ENCODE measurements at places on chromosomes 11 and 22.

DNA sequence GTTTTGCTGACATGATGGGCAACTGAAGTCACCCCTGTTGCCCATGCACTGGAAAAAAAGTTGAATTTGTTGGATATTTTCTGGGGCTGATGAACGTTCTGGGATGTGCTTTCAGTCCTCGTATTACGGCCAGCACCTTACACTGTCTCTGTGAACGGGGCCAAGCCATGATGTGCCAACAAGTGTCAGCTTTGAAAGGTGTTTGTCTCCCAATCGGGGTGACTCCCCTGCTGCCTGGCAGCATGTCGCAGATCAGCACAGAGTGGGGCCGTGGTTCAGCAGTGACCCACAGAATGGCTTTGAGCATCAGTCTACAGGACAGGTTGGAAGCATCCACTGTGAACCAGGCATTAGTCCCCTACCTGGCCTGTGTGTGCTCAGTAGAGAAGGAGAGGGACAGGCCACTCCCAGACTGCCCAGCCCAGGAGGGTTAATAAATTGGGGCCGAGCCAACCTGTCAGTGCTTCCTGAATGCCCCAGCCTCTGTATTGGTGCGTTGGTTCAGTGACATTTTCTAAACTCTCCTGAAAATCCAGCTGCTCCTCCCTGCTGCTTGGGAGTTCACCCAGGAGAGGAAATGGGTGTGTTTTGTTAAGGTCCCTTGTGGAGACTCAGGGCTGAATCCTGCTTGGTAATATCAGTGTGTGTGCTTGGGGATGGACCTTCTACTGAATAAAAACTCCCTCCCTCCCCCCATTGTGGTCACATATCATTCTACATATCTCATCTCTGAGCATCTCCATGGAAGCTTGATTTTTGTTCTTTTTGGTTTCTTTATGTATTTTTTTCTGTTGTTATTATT, 50.7 kb upstream of the TTC12 start:
- DNase-seq: no peak

DNA sequence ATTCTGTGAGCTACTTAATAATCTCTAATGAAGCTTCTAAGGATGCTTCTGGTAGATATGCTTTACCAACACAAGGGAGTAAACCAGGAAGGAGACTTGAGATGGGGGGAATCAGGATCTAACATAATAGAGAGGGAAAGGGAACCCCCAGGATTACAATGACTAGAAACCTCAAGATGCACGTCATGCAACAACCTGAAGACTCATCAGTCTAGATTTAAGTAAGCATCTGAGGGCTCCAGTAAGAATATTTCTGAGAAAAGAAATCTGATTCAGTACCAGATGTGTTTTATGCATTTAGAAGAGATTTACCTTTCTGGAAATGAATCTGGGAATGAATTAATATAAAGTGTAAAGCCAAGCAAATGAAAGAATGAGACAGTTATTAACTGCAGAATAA, 15.2 kb downstream of the KDM4D start:
- DNase-seq: no peak

- DNase-seq: no peak
Observed at GRCh38 chr11:8814209-8814922, 96.6 kb upstream of the AKIP1 start.

DNA sequence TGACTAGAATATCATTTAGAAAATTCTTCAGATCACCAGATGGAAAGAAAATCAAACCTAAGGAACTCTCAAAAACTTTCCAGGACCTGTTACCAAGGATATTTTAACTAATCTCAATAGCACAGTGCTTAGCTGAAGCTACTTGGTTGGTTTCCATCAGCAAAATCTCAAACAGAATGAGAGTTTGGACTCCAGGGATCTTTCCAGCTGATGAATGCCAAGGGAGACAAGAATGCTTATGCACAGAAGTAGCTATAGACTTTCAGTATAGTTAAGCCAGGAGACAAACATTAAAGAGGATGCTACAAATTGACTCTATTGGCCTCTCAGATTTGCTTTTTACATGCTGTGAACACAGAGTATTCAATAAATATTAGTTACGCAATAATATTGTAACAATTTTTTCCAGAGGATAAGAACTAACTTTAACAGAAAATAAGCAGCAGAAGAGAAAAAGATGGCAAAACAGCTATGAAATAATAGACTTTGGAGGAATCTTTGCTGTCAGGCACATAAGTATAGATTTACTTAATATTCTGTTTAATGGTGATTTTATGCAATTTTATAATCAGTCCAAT, 331.4 kb downstream of the DLG2 start:
- no peak for DNase-seq

GRCh38 chr11:19168090-19168489, 33.7 kb downstream of the CSRP3 start:
- DNase-seq: no peak

DNA sequence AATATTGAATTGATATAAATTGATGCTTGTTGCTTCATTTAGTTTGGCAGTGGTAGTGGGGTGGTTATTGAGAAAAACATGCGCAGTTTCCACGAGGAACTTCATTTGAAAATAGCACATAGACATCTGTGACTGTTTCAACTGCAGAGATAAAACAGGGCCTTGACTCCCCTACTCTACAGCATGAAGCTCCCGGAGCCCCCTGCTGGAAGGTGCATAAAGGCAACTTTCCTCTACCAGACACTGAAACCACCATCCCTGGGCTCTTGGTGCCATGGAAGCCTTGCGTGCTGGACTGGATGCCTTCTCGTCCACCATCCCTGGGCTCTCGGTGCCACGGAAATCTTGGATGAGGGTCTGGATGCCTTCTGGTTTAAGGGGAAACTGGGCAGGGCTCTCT, 195.9 kb downstream of the CSNK2A3 start:
- peak; percentile 37 for DNase-seq

- DNase-seq: no peak
Observed at GRCh38 chr22:46256358-46256958, 6.4 kb upstream of the CDPF1 start.

DNA sequence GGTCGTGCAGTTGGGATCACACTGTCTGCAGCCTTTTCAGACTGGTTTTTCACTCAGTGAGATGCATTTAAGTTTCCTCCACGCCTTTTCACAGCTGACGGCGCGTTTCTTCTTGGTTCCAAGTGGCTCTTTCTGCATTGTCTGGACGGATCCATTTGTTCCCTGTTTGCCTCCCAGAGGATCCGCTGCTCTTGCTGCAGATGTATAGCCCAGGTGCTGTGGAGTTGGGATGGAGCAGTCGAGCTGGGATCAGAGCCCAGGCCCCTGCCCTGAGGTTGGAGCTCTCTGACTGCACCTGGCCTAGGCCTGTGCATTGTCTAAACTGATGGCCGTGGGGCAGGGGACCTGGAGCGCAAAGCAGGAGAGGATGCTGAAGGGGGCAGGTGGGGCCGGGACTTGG, 51.6 kb downstream of the PARVB start:
- no peak for DNase-seq

GRCh38 chr11:105906517-105906916, 115.5 kb downstream of the MSANTD4 start:
- DNase-seq: no peak

- no peak for DNase-seq
Observed at GRCh38 chr11:120431633-120432032, 79.9 kb upstream of the GRIK4 start.

DNA sequence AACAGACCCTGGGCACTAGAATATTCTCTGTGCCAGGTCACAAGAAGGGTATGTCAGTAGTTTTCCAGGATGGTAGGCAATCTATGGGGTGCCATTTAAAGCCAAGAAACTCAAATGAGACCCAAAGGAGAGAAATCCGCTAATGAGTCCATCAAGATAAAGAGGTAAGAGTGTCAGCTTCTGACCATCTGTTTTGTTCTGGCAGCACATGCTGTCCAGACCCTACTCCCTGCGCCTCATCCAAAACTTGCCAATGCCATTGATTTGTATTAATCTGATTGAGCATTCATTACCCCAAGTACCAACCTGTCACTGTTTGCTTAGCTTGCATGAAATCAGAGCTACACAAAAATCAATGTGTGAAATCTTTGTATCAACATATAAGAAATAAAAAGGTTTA, 229.0 kb downstream of the BLID start:
- peak; percentile 21 for DNase-seq

DNA sequence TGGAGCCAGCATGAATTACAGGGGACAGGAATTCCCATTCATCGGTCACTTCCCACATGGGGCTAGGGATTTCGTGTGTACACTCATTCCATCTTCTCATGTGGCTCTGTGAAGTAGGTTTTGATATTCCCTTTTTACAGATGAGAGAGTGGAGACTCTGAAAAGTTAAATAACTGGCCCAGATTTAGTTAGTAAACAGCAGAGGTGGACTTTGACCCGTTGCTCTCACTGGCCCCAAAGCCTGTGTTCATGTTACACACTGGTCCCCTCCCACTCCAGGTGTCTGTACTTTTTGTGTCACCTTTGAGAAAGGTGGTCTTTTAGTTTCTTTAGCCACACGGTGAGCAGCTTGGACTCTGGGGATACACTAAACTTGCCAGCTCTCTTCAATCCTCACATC, 108.5 kb downstream of the MICAL2 start:
- DNase-seq: no peak

GRCh38 chr11:119085437-119085847, 761 bp downstream of the HMBS start:
- DNase-seq: no peak

- DNase-seq: peak; percentile 17
Observed at GRCh38 chr22:41822317-41823057, 10.4 kb upstream of the SREBF2 start.

DNA sequence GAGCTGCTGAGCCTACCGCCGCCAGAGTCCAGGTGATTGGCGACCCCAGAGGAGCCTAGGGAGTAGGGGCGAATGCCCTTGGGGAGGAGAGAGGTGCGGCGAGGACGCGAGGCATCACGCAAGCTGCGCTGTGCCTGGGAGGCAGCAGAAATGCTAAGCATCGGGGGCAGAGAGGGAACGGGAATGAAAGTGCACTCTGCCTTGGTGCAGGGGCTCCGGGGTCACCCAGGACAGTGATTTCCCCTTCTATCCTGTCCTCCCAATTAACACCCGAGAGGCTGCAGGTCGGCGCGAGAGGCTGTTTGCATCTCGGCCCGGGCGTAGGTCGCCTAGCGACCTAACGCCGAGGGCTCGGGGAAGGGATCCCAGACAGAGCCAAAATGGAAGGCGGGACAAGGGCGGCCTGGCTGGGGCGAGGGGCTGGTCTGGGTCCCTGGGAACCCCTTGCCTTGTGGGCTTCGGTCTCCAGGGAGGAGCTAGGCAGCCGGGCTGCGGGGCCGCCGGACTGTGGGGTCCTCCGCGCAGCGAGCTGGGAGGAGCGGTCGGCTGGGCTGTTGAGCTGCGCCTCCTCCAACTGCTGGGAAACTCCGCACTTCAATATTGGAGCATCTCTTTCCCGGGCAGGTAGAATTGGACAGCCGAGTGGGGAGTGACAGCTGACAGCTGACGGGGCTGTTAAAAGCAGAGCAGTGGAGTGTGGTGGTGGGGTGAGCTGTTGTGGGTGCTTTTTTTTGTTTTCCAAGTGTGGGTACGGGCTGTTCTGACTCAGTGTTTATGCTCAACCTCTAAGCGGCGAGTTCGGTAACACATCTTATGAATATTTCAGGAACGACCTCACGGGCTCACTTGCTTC, 657 bp downstream of the ELMOD1 start:
- DNase-seq: peak; percentile 11

DNA sequence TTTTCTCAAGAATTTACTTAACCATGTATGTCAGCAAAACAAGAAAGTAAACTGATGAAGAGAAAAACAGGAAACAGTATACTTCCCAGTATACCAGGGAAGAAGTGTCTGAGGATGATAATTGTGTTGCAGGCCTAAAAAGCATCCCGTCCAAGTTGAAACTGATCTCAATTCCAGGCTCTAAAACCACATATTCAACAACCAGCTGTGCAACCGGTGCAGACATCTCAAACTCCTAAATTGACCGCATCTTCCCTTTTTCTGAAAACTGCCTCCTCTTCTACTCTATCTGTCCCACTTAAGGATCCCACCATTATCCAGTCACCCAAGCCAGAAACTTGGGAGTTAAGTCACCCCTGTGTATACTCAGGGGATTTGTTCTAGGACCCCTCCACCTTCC, 47.2 kb downstream of the CCDC83 start:
- DNase-seq: no peak

GRCh38 chr11:38867338-38867737, 2269.3 kb upstream of the RAG2 start:
- no peak for DNase-seq

- no peak for DNase-seq
Observed at GRCh38 chr11:33256031-33256812, 959 bp upstream of the HIPK3 start.

DNA sequence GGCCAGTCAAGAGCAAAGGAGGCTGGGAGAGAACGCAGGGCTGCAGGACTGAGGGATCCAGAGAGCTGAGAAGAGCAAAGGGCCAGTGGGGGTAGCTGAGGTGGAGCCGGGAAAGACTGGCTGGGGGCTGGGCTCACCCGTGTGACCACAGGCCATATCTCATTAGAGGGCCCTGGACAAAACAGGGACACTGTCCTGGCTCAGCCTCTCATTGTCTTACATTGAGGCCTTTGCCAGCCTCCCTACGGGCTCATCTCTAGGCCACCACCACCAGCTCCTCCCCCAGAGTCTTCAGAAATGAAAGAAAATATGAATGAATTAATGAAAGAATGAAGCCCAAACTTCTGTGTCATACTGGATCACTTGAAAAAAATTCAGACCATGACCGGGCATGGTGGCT, 9.2 kb downstream of the RAB36 start:
- DNase-seq: no peak

DNA sequence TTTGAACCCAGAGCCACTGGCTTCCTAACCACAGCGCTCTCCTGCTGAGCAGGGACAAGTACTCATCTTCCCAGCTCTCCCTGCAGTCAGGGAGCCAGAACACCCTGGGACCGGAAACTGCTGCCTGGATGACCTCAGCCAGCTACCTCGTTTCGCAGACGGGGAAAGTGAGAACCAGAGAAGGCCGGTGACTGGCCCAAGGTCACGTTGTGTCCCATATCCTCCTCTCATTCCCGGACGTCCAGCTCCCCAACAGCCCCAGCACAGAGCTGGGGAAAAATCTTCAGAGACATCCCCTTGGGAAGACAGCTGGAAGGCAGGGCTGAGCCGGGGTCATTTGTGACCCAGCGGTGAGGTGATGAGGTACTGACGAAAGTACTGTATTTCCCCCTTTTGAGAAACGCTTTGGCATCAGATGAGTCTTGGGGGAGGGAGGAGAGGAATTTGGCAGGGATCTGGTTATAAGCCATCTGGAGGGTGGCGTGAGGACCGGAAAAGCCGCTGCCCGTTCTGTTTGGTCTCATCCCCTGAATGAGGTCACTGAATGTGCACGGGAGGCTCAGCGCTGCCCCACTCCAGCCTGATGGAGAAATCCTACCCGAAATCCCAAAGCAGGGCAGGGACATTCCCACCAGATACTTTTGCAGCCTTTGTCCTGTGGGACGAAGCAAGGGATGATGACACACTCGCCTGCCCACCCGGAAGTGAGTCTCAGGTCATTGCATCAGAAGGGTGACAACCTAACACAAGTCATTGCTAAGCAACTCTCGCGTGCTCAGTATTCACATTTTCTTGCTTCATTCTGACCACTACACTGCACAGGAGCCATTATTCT, 41.1 kb downstream of the LIF start:
- peak; percentile 33 for DNase-seq

- no peak for DNase-seq
Observed at GRCh38 chr22:40281717-40282116, 64.6 kb upstream of the ADSL start.

Data from NCI-H446 (cell line).